CD4-positive, alpha-beta T cell treated with Interleukin-12 subunit alpha and Interleukin-12 subunit beta, for 1 hour (primary cell): ENCODE measurements at places on chromosomes 2 and 18.

DNA sequence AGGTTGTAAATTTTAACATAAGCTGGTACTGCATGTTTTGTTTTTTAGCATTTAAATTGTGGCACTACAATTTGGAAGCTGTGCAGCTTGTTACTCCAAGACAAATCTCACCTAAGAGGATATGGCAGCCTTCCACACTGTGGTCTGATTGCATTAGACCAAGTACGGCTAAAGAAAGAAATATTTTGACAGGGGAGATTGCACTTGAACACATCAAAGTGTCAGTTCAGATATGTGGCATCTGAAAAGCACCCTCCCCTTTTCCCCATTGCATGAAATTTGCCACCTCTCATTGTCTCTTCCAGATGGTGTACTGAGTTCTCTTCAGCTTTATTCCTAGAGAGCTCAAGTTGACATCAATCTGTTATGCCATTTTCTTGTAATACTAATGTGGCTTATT is 295.9 kb downstream of the ERBB4 start:
- DNase-seq = no peak

- DNase-seq = no peak
These were observed 638 bp downstream of the CEP192 start for GRCh38 chr18:12991821-12992179.

- DNase-seq = no peak
These were observed 300.9 kb downstream of the ARHGAP15 start for GRCh38 chr2:143429932-143430679.

DNA sequence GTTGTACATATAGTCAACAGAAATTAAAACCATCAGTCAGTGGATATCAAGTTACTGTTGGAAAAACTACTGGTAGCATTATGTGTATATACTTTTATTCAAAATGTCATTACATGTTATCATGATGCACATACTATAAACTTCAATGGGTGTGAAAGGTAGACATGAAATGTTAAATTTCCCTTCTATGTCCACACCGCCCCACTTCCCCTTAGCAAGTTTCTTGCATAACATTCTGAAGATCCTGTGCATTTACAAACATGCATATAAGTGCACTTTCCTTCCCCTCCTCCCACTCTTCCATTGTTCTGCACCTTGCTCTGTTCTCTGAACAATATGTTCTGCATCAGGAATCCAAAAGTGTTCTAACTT is 16.6 kb upstream of the HK2 start:
- no peak for DNase-seq
